NCI-H146 (cell line): ENCODE measurements at places on chromosomes 5 and 9.

GRCh38 chr5:172438319-172438668 lies 16.0 kb downstream of the SH3PXD2B start:
- no peak for DNase-seq

DNA sequence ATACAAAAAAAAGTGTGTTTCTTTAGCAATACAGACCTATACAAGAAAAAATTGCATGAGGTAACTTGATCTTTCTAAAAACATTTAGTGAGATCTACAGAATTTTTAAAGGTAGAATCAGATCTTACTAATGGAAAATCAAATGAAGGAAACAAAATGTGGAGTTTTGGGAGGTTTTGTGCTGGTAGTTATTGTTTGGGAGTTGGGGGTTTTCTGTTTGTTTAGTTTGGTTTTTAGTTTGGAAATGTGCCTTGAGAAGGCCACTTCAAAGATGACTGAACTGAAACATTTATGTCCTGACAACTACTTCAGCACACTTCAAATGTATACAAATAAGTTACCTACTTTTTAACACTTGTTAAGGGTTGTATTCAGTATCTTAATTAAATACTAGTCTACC lies 280.1 kb downstream of the NR2F1-AS1 start:
- no peak for DNase-seq

DNA sequence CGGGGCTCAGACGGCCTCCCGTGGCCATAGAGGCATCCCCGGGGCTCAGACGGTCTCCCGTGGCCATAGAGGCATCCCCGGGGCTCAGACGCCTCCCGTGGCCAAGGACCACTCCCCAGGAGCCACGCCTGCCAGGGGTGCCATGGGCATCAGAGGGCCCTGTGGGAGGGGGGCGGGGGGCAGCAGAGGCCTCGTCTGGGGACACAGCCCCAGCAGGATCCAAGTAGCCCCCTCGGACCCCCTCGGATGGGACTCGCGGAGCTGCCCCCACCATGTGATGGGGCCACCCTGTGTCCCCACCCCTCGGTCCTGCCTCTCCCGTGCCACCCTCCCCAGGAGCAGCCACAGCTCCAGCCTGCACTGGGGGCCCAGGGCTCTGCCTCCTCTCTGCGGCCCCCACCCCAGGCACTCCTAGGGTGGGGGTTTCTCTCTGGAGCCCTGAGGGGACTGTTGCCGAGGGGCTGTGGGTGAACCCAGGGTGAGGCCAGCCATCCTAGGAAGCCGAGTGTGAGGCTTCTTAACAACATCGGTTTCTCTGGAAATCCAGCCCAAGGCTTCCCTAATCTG lies 2.5 kb downstream of the ENTPD8 start:
- no peak for DNase-seq

DNA sequence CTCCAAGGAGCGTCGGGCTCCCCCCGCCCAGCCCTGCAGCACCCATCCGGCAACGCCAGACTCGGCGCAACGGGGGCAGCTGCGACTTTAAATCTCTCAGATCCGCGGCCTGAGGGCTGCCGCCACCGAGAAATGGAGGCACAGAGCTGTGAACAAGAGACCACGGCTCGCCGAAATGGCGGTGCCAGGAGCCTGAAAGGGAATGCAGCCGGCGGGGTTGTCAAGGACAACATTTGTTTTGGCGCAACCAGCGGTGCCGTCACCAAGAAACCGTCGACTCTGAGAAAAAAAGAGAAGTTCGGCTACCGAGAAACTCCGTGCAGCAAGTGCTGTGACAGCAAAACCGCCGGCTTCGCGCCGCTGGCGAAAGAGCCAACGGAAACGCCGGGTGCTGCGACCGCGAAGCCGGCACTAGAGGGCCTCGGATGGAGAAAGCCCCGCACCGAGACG lies 2.1 kb upstream of the ANXA2R start:
- DNase-seq = peak; percentile 66

GRCh38 chr5:10289353-10289752 lies 18.3 kb downstream of the CMBL start:
- no peak for DNase-seq

- no peak for DNase-seq
Measured at GRCh38 chr5:121090822-121091221, 626.7 kb downstream of the PRR16 start.

- DNase-seq = peak; percentile 45
Measured at GRCh38 chr9:14530841-14531240, 162.4 kb downstream of the ZDHHC21 start.

DNA sequence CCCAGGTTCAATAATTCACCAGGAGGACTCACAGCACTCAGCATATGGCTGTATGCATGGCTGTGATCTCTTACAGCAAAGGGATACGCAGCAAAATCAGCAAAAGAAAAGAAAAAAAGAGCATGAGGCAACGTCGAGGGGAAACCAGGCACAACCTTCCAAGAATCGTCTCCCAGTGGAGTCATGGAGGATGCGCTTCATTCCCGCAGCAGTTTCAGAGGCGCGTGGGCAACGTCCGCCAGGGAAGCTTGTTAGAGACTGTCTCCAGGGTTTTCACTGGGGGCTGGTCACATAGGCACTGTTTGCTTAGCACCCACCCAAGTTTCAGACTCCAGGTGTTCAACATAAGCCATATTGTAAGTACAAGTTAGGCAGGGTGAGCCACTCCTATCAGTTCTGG lies 44.6 kb downstream of the NSG2 start:
- no peak for DNase-seq

DNA sequence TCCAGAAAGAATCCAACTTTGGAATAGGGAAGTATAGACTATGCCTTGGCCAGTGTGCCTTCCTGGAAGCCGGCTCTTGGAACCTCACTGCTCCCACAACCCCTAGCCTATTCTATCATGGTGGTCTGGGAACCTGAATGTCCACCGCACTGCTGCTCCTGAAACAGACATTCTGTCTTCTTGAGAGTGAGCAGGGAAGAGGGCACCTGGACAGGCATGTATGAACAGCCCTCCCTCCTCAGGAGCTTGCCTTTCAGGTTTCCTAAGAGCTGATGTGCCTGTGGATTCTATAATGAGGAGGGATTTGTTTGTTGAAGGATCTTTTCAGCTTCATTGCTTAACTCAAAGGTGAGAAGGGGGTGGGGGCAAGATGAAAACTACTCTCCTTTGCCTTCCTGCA lies 55.1 kb upstream of the XPA start:
- DNase-seq = no peak

- peak; percentile 70 for DNase-seq
Measured at GRCh38 chr5:139061856-139062255, 136.3 kb downstream of the SIL1 start.

- no peak for DNase-seq
Measured at GRCh38 chr5:90897618-90898017, 339.0 kb downstream of the ADGRV1 start.

DNA sequence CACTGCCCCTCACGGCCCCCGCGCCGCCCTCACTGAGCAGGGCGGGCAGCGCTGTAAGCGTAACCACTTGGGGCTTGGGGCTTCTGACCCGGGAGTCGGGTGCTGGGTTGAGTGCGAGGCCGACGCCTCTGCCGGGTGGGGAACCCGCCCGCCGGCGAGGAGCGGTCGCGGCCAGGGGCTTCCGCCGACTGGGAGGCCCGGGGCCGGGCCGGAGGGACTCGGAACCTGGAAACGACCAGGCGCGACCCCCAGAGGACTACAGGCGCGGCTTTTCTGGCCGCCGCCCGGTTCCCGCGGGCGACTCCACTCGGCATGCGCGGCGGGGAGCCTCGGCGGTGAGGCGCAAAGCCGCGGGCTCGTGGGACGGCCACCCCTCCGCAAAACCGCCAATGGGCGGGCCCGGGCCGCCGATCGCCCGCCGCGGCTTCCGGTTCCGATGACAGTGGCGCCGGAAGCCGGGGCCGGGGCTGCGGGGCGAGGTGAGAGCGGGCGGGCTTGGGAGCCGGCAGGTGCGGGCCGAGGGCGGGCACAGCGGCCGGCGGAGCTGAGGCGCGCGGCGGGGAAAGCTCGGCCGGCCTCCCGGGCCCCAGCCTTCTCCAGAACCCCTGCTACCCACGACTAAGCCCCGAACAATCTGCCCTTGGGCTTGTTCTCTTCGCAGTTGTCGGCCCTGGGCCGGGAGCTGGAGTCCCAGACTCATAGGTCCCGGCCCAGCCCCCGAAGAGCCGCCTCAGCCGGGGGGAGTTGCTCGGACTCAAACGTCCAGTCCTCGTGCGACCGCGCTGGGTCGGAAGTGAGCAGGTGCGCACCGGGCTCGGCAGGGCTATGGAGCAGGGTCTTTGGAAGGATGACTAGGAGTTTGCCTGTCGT lies at the start of gene RMND5B:
Gene RMND5B, plus strand, starts transcription at position 439 of the 870 bp plus-strand sequence. CDS start 7,106 bp downstream, outside the sequence.
- DNase-seq = peak; percentile 87

DNA sequence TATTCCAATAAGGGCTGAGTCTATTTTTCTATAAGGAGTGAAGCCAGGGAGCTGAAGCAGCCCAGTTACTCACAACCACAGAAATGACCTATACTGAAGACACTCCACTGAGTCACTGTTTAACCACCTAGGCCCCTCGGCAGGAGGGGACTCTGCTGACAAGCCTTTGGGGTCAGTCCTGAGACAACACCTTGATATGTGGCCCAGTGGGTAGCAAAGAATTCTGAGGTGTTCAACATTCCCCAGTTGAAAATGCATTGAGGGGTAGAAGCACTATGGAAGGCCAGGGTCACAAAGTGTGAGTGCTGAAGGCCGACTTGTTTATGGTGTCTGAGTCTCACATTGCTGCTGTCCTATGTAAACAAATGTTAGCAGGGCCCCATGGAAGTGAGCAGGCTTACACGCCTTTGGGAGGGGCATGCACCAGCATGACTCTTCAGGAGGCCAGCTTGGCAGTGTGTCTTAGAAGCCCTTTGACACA lies 112.6 kb upstream of the NFIL3 start:
- no peak for DNase-seq

GRCh38 chr5:6582507-6583048 lies 50.3 kb downstream of the NSUN2 start:
- DNase-seq = peak; percentile 86

- no peak for DNase-seq
Measured at GRCh38 chr9:3337515-3338225, 188.1 kb downstream of the RFX3 start.

DNA sequence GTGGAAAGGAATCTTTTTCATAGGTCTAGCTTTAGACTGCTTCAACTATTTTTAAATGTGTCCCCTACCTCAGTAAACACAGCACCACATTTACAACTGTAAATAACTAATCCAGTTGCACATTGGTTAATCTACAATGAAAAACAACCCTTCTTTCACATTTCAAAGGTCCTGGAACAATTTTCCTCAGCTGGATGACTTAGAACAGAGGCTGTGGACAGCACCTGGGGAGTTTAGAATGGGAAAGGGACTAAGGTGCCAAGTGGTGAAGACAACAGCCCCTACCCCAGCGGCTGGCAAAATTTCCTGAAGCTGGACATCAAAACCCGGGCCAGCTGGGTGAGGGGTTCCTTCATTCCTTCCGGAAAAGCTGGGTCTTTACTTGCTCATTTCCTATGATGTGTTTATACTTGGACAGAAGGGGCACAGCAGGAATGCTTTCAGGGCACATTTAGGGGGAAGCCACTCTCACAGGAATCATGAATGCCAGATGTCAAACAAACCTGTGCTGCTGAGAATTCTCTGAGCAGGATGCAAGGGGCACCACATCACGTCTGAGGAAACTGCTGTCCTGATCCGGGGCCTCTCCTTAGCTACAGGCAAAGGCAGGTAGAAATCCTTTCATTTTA lies 158.3 kb downstream of the NR2F1-AS1 start:
- DNase-seq = peak; percentile 17

DNA sequence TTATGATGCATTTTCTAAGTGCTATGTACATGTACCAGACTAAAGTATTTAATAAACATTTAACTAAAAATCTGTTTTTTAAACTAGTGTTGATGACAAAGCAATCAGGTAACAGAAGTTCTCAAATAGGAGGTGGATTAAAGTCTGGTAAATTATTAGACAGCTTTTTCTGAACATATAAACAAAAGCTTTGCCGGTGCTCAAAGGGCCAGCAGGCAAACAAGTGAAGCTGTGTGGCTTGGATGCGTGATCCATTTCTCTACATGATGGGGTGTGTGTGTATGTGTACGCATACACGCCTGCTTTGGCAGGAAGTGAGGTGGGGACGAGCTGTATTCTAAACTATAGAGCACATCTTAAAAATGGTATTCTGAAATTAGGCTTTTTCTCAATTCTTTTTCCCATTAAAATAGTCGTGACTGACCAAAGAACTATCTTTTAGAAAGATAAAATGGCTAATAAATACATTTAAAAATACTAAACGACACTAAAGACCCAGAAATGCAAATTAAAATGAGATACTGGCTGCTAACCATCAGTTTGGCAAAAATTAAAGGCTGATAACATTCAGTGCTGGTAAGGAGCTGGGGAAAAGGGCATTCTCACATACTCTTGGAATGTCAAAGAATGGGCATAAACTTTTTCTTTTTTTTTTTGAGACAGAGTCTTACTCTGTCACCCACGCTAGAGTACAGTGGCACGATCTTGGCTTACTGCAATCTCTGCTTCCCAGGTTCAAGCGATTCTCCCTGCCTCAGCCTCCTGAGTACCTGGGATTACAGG lies 174.0 kb downstream of the MAPKAP1 start:
- no peak for DNase-seq

GRCh38 chr9:36298566-36298965 lies 40.3 kb upstream of the GNE start:
- no peak for DNase-seq

DNA sequence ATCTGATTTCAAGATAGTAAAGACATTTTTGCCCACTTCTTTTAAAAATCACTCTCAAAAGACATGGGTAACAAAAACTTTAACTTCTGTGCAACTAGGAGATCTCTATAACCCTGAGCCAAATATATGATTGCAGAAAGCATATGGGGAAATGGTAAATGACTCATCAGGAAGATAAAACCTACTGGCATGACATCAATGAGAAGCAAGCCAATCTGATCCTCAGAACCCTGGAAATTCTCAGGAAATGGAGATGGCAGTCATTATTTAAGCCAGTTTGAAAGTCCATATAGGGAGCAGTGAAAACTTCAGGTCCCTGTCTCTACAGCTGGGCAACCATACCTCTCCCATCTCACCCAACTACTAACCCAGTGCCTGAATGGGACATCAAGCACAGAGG lies 249.7 kb upstream of the NREP start:
- no peak for DNase-seq

GRCh38 chr9:110121170-110121569 lies 86.8 kb downstream of the C9orf152 start:
- no peak for DNase-seq

DNA sequence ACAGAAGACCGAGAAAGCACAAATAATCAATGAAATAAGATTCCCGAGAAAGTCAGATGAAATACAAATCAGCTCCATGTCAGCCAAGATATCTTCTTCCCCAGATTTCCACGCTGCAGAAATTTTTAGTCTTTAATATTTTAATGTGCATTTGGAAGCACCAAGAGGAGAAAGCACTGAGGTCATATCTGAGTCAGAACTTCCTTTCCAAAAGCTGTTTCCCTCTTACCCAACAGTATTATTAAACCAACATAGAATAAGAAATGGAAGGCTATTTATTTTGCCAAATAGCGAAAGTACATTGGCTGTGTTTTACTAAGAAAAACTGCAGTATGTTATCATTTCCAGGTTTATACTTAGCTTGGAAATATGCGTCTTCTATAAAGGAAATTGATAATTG lies 772.1 kb upstream of the CDH9 start:
- no peak for DNase-seq
